ENCODE measurements at places on chromosomes 4 and X.

DNA sequence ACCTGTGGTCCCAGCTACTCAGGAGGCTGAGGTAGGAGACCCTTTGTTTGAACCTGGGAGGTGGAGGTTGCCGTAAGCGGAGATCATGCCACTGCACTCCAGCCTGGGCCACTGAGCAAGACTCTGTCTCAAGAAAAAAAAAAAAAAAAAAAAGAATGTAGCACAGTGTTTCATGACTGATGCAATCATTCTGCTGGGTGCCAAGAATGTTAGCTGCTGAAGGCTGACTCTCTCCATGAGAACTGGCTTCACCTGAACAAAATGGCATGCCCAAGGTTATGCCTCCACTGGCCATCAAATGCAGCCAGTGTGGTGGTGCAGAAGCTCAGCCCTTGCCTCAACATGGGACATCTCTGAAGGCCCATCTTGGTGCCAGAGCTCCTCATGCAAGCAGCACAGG is 412.1 kb downstream of the ADAM29 start:
- no peak for DNase-seq

GRCh38 chr4:8463811-8464210 is 23.2 kb downstream of the TRMT44 start:
- no peak for DNase-seq

DNA sequence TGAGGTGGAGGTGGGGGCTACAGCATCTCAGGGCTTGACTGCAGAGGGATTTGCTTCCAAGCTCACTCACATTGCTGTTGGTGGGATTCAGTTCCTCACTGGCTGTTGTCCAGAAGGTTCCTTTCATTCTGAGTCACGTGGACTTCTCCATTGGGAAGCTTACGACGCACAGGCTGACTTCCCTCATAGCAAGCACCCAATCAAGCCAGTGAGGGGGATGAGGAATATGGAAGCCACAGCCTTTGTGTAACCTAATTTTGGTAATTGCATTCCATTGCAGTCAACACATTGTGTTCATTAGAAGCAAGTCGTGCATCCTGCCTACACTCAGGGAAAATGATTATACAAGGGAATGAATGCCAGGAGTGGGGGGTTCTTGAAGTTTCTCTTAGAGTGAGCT is 32.7 kb upstream of the MXRA5 start:
- DNase-seq: no peak

GRCh38 chr4:134935320-134935719 is 733.7 kb upstream of the PABPC4L start:
- DNase-seq: no peak

- no peak for DNase-seq
These were observed 391.0 kb downstream of the SPRY1 start for GRCh38 chr4:123787512-123788080.

Data from posterior cingulate gyrus (tissue), 11 donors.